ENCODE measurements at places on chromosomes 16 and 17.
A peak's percentile ranks its signal among the peaks of the same experiment; 100 is the strongest.

DNA sequence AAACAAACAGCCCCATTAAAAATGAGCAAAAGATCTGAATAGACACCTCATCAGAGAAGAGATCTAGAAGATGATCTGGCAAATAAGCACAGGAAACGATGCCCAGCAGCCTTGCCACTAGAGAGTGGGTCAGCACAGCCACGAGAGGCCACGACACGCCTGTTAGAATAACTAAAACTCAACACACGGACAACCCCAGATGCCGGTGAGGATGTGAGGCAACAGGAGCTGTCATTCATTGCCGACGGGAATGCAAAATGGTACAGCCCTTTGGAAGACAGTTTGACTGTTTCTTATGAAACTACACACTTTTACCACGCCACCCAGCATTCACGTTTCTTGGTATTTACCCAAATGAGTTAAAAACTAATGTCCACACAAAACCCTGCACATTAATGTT is 31.5 kb downstream of the CBFA2T3 start:
- no peak for DNase-seq

- no peak for DNase-seq
Measured at GRCh38 chr17:70810609-70811008, 641.3 kb downstream of the KCNJ2 start.

DNA sequence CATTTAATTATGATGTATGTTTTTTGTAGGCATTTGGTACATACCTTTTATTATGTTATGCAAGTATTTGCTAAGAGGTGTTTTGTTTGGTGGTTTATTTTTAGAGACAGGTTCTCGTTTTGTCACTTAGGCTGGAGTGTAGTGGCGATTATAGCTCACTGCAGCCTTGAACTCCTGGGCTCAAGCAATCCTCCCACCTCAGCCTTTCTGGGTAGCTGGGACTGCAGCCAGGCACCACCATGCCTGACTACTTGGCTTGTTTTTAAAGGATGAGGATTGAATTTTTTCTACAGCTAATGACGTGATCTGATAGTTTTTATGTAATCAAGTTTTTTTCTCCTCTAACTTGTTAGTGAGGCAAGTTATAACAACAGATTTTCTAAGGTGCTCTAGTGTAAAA is 199.6 kb downstream of the SPECC1 start:
- no peak for DNase-seq

DNA sequence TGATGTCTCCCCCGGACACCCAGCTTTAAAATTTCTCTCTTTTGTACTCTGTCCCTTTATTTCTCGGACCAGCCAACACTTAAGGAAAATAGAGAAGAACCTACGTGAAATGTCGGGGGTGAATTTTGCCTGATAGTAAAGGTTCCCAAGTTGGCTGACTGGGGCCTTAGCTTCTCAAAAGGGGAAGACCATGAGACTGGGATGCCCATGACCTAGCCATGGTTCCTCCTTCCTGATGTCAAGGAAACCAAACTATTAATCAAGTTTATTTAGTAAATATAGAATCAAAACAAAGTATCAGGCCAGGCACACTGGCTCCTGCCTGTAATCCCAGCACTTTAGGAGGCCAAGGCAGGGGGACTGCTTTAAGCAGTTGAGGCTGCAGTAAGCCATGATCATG is 2.4 kb upstream of the EIF1 start:
- no peak for DNase-seq

DNA sequence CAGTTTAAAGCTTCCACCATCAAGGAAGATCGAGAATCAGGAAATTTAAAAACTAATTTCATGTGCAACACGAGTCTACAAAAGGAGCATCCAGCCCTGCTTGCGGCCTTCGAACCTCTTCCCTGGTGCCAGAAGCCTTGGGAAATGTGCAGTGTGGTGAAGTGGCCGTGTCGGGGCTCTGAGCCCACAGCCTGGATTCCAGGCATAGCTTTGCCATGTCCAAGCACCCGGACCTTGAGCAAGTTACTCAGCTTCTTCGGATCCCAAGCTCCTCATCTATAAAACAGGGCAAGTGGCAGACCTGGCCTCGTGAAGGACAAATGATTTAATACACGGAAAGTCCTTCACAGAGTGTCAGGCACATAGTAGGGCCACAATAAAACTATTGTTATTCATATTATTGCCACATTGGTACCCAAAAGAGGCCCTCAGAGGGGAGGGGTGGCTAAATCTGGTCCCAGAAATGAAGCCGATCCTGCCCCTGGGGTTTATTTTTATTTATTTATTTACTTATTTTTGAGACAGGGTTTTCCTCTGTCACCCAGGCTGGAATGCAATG is 34.8 kb downstream of the COTL1 start:
- DNase-seq: no peak

DNA sequence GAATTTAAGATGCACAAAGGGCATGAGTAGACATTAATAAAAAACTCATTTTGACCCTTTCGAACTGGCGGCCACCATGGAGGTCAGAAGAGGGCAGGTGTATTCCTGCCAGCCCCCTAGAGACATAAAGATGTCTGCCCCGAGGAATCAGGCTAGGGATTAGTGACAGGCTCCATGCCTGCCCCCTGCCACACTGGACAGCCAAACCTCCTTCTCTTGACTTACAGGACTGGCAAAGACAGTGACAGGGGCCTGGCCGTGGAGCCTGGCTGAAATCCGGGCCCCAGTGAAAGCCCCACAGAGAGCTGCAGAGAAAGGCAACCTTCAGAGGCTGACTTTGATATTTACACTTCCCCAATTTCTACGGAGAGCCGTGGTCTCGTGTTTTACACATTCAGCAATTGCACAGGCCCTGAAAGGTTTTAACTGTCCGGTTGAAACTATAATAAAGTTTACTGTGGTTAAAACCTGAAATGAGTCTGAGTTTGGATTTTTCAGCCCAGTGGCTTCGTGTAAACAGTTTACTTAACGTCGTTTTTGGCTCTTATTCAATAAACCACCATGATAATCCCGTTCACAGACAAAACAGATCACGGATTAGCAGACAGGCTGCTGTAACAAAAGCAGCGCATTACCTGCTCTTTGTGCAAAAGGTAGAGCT is 243.9 kb upstream of the MYOCD start:
- no peak for DNase-seq

DNA sequence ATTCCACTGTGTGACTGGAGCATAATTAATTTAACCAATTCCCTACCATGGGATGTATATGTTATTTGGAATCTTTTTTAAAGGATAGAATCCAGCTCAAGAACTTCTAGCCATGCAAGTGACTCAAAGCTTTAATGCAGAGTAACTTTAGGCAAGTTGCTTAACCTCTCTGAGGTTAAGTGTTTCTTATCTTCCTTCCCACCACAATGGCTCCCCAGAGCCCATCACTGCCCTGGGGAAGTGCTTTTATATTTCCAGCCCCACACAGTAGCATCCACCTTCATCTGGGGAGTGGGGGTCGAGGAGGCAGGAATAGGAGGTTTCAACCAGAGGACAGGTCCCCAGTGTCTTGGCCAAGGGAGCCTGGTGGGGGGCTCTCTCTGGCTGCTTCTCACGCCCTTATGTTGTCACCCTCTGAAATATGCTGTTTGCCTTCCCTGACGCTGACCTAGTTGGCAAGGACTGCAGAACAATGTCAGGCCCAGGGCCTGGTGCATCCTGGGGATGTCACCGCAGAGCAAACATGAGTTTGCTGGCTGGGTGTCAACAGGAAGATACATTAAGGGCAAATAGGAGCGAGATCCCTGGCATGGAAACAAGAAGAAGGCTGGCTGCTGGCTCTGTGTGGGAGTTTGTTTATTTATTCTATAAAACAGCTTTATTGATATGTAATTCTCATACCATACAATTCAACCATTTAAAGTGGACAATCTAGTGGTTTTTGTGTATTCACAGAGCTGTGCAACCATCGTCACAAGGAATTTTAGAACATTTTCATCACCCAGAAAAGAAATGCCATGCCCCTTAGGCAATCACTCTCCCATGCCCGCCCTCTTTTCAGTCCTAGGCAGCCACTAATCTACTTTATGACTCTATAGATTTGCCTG is 46.6 kb upstream of the WSB1 start:
- DNase-seq: peak; percentile 19

DNA sequence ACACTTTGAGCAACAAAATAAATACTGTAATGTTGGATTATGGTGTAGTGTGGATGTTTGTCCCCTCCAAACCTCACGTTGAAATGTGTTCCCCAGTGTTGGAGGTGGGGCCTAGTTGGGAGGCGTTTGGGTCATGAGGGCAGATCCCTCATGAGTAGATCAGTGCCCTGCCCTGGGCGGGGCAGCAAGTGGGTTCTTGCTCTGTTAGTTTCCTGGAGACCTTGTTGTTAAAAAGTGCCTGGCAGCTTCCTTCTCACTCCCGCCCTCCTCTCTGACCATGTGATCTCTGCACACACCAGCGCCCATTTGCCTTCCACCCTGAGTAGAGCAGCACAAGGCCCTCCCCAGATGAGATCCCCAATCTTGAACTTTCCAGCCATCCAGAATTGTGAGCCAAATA is 67.7 kb downstream of the MPRIP start:
- DNase-seq: no peak

- no peak for DNase-seq
Measured at GRCh38 chr16:88781140-88782077, 3.6 kb downstream of the PIEZO1 start.

GRCh38 chr16:65817066-65817465 is 549.4 kb upstream of the CDH5 start:
- no peak for DNase-seq

DNA sequence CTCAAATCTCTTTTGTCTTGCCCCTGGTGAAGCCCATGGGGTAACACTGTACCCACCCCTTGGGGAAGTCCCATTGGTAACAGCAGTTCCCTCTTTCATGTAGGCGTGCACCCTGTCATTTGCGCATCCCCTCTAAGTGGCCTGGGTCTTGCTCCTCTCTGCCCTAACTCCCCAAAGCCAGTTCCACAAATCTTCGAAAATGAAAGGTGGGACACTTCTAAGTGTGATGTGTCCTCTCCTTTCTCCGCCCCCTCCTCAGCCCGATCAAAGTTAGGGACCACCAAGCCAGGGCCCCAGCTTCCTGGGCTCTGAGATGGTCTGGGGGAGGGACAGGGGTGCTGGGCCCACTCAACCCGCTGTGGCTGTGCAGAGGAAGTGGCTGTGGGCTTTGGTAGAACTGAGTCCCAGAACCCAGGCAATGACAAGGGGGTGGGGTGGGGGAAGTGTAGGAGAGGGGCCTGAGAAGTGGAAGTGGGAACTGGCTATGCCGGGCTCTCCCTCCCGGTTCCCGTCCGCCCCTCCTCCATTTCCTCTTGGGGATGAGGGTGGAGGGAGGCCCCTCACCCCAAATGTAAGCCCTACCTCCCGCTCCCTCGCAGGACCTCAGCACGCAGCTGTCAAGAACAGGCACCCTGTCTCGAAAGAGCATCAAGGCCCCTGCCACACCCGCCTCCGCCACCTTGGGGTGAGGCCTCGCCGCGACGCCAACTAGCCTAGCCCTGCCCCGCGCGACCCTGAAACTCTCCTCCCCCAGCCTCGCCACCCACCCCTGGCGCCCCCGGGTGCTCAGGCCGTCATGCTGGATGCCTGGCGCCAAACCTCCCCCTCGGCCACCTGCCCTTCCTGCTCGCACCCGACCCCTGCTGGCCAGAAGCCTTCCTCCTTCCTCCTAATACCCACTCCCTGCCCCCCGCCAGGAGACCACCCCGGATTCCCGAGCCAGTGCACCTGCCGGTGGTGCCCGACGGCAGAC is 8.7 kb downstream of the ABI3 start:
- no peak for DNase-seq

DNA sequence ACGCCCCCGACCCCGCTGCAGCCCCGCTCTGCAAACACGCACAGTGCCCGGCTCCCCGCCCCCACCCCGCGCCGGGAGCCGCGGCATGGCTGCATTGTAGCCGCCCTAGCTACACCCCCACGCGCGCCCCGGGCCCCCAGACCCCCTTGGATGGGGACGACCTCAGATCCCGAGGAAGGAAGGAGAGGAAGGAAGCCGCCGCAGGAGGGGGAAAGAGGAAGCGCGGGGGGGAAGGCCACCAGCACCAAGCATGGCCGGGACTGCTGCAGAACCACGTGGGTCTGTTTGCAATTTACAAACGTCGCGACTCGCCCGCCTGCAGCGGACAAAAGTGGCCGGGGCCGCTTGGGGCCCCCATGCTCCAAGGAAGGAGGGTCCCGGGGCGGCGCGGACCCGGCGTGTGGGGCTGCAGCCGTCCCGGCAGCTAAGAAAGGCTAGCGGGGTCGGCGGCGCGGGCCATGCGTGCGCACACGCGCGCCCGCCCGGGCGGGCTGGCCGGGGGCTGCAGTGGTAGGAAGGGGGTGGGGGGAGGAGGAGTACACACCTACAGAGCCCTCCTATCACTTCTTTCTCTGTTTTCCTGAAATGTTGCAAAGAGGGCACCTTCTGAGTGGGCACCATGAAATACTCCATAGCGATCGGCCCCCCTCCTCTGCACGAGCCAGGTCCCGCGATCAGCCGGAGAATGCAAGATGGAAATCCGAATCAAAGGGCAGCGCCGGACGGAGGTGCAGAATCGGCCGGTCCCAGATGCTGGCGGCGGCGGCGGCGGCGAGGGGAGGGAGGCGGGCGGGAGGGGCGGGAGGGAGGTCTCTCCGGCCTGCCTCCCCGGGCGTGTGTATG is 488 bp downstream of the TFAP4 start:
- no peak for DNase-seq

GRCh38 chr17:1100382-1100781 is 79.4 kb downstream of the ABR start:
- no peak for DNase-seq

- no peak for DNase-seq
Measured at GRCh38 chr16:17366299-17366961, 104.3 kb downstream of the XYLT1 start.

GRCh38 chr17:68452724-68453290 is 4.5 kb downstream of the WIPI1 start:
- no peak for DNase-seq

DNA sequence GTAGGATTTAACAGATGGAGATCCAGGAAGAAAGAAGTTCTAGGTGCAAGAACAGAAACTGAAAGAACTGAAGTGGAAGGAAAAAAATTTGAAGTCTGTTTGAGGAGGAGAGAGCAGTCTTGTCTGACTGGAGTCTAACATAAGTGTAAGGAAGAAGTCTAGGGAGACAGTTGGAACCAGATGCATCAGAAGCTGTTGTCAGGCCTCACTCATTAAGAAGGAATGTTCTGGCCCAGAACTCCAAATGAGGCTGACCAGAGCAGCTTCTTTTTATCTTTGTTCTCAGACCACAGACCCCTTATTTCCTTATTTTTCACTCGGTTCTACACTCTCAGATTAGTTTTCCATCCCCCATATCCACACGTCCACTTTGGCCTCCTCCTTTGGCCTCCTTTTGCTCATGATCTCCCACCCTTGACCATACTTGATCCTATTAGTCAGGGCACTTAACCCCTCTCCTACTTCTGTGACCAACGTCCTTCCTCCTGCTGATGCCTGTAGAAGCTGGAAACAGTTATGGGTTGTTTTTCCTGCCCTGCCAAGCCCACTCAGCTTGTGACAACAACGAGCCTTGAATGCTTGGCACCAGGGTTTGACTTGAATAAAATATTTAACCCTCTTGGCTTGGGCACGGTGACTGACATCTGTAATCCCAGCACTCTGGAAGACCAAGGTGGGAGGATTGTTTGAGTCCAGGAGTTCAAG is 7.0 kb upstream of the MYH2 start:
- no peak for DNase-seq

GRCh38 chr16:10608687-10609401 is 28.4 kb upstream of the EMP2 start:
- DNase-seq: no peak

- no peak for DNase-seq
Measured at GRCh38 chr16:5019775-5020174, 14.0 kb downstream of the NAGPA start.

Measured in substantia nigra (tissue), 51 donors.